ENCODE measurements at places on chromosomes 4 and X.
A peak's percentile ranks its signal among the peaks of the same experiment; 100 is the strongest.

- ATAC-seq, result no peak
Measured at GRCh38 chr4:135777361-135777760, 1575.8 kb upstream of the PABPC4L start.

- peak; percentile 78 for ATAC-seq
Measured at GRCh38 chr4:153933915-153934687, 145.2 kb upstream of the SFRP2 start.

GRCh38 chr4:176631611-176632010, 161.1 kb downstream of the VEGFC start:
- no peak for ATAC-seq

DNA sequence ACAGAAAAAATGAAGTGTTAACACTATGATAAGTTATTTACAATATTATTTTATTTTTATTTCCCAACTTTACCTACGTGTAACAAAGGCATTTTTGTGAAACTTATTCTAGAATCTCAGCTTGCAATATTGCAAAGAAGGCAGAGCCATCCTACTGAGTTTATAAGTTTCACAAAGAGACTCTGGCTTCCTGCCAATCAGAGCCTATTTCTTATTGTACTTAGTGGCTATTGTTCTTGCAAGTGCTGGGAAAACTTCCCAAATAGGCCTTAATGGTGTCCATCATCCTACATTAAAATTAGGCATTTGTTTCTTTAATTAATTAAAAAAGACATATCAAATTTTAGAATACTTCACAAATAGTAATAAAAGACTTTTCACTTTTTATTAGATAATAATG, 233.2 kb downstream of the EPHA5 start:
- no peak for ATAC-seq

GRCh38 chrX:20361081-20361889, 94.6 kb upstream of the RPS6KA3 start:
- ATAC-seq, result peak; percentile 25

GRCh38 chr4:23789762-23790161, 100.1 kb downstream of the PPARGC1A start:
- ATAC-seq, result peak; percentile 60

- no peak for ATAC-seq
Measured at GRCh38 chr4:85760511-85760910, 285.6 kb downstream of the ARHGAP24 start.

GRCh38 chrX:50889582-50889981, 21.0 kb upstream of the BMP15 start:
- no peak for ATAC-seq

DNA sequence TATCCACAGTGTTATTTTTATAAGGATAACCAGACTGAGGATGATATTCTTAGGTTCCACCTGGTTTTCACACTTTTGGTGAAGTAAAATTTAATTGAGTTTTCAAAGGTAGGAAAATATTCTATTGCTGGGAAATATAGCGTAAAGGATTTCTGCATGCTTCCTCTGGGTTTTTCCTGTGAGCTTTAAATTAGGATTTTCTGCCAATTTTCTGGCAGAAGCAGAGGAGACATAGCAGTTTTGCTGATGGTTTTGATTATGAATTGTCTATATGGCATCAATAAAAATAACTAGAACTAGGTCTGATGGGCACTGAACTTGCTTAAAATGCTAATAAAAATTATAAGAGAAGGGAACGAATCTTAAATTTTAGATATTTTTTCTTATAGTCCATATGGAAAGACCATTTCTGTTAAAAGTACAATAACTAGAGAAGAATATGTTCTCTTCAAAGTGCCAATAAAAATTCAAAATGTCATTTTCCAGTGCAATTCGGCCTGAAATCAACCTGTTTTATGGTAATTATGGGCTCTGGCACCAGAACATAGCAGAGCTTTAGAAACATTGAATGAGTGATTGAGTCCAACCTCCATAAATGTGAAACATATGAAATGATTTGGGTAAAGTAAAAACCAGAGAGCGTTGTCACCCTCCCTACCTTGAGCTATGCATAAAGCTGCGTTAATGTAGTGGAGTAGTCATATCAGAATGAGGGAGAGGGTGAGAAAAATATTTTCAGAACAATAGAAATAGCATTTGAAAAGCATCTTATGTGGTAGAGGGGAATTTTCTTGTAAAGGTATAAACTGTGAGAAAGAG, 279.7 kb downstream of the SPRY1 start:
- no peak for ATAC-seq

GRCh38 chr4:83830138-83830888, 294.4 kb downstream of the GPAT3 start:
- ATAC-seq, result no peak

- ATAC-seq, result no peak
Measured at GRCh38 chr4:142331132-142331531, 515.0 kb downstream of the INPP4B start.

Data from gastroesophageal sphincter (tissue), 4 donors.